ELR (cell line): ENCODE measurements at places on chromosomes 16 and 17.

DNA sequence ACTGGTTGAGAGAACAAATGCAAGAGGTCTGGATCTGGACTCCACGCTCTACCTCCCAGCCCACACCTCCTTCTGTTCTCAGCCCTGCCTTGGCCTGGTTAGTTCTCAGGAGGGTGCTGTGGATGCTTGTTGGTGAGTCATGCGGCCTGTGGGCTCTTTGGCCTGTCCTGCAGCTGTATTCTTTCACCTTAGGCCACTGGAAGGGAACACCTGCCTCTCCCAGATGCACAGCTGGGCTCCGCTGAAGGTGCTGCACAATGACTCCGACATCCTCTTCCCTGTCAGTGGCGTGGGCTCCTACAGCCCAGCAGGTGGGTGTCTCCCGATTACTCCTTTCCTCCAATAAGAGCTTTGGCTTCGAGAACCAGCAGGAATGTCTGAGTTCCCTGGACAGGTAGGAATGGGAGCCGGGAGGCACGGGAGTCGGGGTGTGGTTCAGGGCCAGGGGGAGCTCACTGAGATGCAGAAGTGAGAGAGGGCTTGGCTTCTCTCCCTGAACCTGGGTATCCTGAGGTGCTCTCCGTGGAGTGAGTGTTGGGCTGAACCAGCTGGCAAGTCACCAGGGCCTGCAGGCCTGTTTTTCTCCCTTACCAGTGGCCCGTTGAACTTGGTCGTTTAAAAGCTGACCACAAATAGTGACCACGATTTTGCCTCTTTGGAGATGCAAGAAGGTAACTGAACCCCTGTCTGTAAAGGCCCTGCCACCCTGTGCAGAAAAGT lies 85.0 kb downstream of the SNX29 start:
- peak; percentile 54 for DNase-seq

DNA sequence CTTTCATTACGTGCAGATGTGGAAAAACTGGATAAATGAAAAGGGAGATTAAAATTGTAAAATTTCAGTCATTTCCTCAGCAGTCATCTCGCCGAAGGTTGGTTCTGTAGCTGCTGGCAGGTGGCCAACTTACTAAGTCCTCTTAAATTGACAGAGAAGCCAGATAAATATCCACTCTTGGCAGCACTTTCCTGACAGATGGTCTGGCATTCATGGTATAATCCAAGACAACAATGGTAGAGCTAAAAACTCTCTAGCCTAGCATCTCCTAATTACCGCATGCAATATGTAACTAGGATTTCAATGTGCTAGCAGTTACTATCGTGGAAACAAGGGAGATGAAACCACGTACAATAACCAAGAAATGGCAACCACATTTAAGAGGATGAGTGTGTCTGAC lies 306.3 kb downstream of the CNTNAP4 start:
- no peak for DNase-seq

DNA sequence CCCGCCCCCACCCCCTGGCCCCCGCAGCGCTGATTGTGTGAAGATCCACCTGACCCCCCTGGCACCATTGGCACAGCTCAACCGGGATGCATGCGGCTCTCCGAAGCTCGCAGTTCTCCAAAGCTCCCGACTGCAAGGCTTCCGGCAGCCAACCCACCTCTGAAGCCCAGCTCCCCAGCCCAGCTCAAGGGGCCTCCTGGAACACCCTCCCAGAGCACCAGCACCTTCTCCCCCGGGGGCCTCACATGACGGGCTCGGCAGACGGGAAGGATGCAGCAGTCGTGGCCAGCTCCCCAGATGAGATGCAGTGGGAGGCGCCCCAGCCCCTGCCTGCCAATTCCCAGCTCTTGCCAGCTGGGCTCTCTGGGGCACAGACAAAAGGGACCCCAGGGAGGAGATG lies 215.3 kb downstream of the ZNF423 start:
- no peak for DNase-seq

- DNase-seq = no peak
These were observed 82.1 kb downstream of the TIMM22 start for GRCh38 chr17:1078831-1079561.

DNA sequence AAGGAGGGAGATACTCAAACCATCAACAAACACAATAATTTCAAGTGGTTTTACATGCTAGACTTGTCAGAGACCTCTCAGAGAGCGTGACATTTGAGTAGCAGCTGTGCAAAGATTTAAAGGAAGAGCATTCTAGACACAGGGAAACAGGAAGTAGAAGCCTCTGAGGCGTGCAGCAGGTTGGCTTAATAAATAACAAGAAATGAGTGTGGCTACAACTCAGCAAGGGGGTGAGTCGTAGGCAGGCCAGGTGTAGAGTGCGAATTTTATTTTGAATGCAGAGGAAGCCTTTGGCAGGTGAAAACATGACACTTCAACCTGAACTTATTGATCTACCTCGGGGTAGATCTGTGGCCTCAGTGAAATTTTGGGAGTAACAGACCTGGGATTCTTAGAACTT lies 73.2 kb upstream of the MRTFB start:
- DNase-seq = no peak

DNA sequence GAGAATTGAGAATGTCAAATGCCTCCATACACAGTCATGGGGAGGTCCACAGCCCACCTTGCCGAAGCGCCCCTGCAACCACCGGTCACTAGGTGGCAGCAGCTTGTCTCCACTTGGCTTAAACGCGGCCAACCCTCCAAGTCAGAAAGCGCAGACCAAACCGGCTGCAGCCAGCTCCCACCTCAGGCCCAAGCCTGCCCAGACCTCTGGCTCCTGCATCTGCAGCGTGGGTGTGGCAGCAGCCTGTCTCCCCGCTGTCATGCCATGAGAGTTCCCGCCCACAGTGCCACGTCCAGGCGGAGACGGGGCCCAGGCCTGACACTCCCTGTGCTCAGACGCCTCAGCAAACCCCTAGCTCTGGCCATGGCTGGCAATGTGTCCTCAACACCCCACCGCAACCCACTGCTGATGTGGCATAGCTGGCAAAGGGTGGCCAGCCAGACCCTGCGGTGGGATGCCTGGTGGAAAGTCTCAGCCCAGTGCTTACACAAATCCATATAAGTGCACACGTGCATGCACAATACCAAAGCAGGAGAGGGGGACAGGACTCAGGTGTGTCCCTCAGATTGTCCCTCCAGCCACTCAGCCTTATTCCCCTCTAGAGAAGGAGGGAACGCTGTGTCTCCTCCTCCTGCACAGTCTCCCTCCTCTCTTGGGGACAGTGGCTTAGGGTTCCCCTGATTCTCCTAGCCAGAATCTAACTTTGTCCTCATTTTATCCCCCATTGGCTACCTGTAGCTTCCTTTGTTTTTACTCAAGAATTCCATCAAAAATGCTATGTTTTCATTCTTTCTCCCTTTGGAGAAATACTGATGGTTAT lies 10.9 kb downstream of the COPZ2 start:
- peak; percentile 92 for DNase-seq

GRCh38 chr17:40909351-40909750 lies 24.3 kb upstream of the KRT20 start:
- peak; percentile 100 for DNase-seq

DNA sequence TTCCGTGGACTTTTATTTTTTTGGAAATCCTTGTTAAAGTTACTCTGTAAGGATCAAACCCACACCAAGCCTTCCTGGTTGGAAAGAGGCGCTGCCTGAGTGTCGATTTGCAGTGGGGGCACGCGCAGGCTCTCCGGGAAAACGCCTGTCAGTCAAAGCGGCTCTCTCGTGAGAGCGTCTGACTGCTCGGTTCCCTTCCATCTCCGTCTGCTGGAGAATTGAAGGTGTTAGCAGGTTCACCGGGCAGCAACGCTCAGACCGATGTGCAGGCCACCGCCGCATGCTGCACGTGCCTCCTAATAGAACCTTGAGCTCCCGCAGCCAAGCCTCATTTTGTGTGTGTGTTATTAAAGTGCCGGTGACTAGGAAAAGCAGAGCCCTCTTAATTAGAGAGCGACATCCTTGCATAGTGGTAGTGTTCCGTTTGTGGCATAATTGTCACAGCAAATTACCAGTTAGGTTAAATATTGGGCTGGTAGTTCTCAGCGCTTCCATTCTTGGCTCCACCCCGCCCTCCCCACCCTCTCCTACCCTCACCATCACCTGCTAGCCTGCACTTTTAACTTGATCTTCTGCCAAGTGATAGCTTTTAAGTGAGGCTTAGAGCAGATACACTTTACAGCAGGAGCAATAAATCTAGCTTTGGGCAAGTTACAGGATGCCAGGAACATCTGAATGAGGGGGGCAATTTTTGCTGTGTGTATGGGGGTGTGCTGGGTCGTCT lies 75.5 kb downstream of the RPA1 start:
- no peak for DNase-seq

DNA sequence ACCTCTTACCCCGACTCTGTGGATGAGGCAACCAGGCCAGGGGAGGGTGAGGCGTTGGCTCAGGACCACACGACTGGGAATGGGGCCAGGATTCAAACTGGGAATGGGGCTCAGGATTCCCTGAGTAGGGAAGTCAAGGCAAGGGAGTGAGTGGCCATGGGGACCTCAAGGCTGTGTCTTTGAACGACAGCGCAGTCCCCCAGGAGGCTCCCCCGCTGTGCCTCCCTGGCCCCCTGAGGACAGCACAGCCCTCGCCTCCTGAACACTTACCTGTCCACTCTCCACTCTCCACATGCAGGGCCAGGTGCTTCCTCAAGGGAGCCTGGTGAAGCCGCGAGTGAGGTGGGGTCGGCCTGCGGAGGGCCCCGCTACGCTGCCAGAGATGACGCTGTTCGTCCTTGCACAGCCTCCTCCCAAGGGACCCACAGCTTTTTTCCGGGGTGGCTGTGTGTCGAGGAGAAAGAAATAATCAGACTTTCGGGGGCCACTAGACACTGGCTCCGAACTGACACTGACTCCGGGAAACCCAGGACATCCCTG lies 6.9 kb downstream of the ZNF469 start:
- no peak for DNase-seq

DNA sequence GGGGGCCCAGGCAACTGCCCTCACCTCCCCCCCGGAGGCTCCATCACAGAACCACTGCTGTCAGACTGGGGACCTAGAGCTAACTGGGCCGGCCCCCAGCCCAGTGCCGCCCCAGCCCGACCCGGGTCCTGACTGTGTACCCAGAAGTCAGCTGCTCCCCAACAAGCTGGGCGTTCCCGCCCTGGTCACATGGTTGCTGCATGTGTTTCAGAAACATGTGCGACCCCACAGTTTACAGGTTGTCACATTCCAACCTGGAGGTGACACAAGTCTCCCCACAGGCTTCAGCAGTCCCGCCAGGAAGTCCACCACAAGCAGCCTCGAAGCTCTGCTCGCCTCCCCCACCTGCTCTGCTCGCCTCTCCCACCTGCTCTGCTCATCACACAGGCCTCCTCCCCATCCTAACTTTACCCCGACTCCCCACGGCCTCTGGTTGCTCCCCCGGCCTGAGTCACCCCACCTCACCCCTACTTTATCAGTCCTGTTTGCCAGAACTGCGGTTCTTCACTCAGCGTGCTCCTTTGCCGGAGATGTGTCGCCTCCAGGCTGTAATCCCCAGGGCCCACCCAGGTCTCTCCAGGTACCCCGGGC lies 968 bp downstream of the MRPL28 start:
- no peak for DNase-seq

- no peak for DNase-seq
These were observed 4.5 kb downstream of the OR1F1 start for GRCh38 chr16:3192476-3193019.

- DNase-seq = peak; percentile 39
These were observed 7.8 kb upstream of the CCL15 start for GRCh38 chr17:36008998-36009665.
